ENCODE measurements at places on chromosomes 12 and 14.

GRCh38 chr14:35632271-35632670 is 98.3 kb downstream of the INSM2 start:
- no peak for DNase-seq

DNA sequence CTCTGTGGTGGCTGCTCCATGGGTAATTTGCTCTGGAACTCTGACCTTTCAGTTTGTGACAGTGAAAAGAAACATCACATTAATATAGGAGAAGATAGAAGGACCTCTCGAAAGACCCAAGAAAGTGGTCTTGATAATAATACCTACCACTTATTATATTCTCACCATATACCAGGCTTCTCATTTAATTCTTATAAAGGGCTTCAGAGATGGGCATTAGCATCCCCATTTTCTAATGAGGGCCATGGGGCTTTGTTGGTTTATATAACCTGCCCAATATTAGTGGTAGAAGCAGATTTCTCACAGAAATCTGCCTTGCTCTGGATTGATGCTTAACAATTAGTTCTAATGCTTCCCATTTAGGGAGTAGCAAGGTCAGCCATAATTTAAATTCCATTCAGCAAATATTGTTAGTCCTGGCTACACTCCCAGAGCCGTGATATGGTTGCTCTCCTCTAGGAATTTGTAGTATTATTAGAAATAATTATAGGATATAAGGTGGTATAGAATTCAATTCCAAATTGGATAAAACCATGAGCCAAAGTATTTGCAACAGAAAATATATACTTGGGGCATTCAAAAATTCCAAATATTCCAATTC is 7.4 kb upstream of the AMIGO2 start:
- no peak for DNase-seq

DNA sequence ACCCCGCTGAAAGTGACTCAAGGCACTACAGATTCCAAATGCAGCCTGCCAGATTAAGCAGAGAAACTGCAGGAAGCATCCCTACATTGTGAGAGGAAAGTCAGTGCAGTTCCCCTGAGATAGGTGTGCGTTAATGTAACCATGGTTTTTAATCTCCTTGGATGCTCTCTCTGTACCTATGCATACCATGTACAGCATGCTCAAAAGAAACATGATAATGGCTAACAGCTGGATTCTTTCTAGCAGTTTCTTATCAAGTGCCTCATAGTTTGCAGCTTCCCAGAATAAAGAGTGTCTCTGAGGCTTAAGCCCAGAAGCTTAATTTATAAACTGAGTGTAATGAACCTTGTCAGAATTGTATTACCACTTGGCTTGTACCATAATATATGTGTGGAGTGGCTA is 17.1 kb upstream of the MDM1 start:
- DNase-seq: no peak

DNA sequence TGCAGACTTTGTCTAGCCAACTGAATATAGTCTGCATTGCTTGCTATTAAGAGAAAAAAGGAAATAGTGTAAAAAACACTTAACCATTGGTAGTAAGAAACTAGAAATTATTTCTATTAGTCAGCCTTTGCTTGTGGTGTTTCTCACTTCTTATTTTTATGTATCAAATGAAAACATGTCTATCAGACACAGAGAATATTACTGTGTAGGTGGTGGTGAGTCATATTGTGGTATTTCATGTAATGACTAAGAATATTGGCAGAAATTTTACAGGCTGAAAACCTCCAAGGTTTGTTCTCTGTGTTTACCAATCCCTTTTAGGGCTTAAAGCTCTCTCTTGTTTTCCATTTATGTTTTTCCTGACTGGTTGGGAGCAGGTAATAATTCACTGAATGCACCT is 87.2 kb downstream of the DAAM1 start:
- DNase-seq: no peak

DNA sequence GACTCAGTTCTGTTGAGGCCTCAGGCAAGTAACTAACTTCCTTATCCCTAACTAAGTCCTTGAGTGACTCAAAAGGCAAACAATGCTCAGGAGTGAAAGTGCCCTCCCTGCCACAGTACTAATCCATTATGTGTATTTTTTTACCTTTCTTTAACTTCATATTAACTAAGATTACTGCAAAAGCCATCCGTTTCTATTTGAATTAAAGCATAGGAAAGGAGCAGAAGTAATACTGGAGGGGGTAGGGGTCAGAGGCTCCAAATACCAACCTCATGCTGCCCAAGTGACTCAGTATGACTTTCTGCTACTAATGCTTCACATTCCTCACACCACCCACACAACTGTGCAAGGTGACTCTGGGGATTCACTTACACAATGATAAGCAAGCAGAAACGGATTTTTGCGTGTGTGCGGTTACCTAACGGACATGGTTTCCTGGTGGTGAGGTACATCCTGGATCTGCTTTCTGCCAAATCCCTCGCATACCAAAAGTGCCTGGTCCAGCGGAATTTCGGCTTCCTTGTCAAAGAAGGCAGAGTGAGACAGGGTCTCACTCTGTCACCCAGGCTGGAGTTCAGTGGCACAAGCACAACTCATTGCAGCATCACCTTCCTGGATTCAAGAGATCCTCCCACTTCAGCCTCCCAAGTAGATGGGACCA is 25.1 kb downstream of the MOK start:
- no peak for DNase-seq

DNA sequence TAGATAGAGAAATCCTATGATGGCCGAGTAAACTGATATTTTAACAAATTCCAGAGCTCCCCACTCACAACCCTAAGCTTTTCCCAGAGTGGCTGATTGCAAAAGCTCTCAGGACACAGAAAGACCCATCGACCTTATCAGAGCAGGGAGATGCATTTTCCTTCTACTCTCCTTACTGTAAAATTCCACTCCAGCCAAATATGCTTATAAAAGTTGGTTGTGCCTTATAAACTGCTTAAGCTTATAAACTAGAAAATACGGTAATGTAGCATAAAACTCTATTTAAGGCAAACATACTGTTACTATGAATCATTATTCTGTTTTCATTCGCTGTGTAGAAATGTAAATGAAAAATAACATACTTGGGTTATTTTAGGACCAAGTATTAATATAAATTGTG is 41.6 kb upstream of the TRHDE start:
- DNase-seq: no peak

DNA sequence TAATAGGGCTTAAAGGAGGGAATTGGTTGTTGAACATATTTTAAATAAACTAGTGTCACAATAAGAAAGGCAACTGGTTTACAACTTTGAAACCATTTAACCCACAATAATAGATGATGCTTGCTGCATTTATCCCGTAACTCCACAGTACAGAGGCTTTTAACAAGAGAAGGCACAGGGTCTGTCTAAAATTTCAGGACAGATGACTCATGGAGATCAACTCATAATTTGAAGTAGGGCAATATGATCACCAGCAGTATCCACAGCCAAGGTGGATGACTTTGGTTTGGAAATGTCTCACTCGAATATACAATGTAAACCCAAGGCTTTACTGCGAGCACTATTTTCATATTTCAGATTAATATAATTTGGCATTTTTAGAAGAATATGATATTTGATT is 340.2 kb downstream of the LRIG3 start:
- DNase-seq: no peak

DNA sequence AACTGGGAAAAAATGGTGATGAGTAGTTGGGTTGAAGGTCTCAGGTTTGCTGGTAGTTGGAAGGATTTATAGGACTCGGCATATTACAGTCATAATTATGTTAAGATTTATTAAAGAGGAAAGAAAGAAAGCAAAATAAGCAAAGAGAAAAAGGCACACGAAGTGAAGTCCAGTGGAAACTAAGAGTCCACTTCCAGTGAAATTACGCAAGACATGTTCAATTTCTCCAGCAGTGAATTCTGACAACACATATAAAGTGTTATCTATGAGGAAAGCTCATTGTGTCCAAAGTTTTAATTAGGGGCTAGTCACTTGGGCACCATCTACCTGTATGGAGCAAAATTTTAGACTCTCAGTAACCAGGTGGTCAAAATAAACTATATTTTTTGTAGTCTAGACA is 143.3 kb downstream of the CEP128 start:
- no peak for DNase-seq

DNA sequence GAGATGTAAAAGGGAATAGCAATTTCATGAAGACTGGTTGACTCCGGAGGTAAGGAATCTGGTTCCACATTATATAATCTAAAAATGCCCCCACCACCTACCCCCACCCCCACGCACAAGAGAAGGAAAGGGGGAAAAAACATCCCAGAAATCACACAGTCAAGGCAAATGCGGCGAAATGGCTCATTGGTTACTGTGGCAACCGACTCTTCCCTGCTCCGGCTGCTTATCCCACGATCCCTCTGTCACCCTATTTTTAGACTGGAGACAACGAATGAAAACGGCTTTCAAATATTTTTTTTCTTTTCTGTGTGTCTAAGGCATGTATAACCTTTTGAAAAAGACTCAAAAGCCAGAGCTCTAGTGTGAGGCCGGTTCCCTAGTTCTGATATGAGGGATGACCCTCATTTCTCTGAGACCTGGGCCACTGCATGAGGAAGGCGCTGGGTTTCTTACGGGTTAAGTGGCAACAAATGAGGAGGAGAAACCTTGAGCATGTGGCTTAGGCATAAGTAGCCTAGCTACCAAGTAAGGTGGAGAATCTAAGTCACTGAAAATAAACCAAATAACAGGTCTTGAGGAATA is 148.3 kb upstream of the GRIN2B start:
- DNase-seq: no peak

- DNase-seq: no peak
Observed at GRCh38 chr12:213527-213932, 427 bp downstream of the SLC6A12 start.

DNA sequence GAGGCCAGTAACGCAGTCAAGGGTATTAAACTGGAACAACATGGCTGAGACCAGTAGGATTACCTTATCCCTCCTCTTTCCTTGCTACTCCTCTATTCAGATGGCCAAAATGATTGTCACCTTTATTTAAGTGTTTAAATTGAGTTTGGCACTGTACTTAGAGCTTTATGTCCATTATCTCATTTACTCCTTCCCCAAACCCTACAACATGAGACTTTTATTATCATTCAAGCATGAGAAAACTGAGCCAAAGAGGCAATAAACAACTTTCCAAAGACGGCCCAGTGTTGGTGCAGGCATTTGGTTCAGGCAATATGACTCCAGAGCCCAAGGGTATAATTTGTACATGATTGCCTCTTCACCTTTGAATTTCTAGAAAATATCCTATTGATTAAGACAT is 370.9 kb upstream of the KITLG start:
- DNase-seq: no peak

- peak; percentile 73 for DNase-seq
Observed at GRCh38 chr12:106246891-106247673, 738 bp downstream of the CKAP4 start.

DNA sequence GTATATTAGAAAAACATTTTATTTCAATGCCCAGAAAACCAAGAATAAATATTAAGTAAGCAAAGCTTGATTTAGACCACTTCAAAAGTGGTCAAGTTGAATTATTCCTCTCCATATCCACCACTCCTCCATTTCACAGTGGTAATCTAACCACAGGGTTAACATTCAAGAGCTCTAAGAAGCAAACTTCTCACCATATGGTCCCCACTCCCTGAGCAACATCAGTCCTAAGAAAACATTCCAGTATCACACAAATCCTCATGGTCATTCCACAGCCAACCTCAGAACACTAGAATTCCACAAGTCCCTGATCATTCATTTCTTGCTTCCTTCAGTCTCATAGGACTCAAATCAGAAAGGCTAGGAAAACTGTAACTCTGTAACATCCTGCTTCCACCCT is 47.9 kb downstream of the ST8SIA1 start:
- no peak for DNase-seq

DNA sequence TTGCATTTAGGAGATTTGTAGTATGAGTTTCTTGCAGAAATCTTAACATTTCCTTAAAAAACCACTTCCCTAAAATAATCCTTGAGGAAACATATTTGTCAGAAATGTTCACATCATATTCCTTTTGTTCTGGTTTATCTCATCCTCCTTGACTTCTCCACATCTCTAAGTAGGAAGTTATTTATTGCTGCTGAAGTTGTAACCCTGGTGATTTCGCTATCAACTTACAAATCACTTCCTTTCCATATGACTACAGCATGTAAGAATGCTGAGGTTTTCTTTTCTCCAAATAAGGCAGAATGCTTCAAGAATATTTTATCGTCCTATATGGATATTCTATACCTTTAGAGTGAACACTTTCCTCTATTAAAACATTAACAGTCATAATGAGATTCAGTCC is 751.7 kb downstream of the NRXN3 start:
- DNase-seq: no peak

- DNase-seq: no peak
Observed at GRCh38 chr14:73660511-73660910, 15.7 kb downstream of the DNAL1 start.

DNA sequence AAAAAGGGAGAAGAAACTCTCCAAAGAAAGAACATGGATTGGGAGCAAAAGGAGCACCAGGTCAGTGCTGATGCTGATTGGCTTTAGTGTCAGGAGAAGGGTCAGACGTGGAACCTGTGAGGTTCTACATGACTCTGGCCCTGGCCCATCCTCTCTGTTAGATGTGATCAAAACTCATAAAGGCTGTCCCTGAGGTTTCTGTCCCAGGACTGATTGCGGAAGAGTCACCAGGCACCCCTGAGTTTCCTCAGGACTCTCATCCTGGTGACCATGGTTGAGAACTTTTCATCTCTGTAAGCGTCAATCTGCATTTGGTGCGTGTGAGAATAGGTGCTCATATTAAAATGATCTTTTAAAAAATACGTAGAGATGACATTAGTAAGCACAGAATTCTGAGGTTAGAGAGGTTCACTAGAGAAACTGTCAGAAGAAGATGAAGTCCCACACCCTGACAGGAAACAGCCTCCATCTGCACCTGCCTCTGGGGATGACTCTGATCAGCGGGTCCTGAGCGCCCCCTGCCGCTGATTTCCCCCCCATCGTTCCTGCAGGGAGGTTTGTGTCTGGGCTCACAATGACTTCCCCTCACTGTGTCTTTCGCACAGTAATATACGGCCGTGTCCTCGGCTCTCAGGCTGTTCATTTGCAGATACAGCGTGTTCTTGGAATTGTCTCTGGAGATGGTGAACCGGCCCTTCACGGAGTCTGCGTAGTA is 741.8 kb downstream of the TMEM121 start:
- DNase-seq: no peak

DNA sequence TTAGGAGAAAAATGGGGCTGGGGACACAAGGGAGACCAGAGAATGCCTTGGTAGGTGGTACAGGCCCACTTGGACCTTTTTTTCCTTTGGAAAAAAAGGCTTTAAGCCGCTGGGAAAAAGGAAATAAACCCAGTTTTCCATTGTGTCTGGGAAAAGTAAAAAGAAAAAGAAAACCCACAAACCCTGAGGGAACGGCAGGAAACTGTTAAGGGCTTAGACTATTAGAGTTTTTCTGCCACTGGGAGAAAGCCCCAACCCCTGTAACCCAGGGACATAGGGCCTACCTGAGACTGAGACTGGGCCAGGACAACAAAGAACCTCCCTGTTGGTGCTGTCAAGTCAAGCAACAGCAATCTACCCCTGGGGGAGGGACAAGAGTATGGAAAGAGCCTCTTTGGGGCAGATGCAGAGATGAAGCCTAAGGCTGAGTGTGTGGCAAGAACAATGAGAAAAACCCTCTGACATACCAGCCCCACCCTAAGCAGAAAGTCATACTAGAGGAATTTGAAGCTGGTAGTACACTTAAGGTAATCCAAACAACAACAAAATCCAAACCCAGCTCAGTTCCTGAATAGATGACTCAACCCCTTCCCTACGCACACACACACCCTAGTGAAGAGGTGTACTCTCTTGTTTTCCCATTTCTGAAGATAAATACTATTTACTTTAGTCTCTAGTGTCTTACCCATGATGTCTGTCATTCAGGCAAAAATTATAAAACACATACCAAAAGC is 22.8 kb downstream of the ATF1 start:
- DNase-seq: no peak
